Activated CD8-positive, alpha-beta memory T cell treated with anti-CD3 and anti-CD28 coated beads, Interleukin-2, amount 50 U/mL, for 48 hours (primary cell): ENCODE measurements at places on chromosomes 2 and 18.

- DNase-seq: no peak
Observed at GRCh38 chr2:40734797-40735196, 282.9 kb upstream of the SLC8A1 start.

DNA sequence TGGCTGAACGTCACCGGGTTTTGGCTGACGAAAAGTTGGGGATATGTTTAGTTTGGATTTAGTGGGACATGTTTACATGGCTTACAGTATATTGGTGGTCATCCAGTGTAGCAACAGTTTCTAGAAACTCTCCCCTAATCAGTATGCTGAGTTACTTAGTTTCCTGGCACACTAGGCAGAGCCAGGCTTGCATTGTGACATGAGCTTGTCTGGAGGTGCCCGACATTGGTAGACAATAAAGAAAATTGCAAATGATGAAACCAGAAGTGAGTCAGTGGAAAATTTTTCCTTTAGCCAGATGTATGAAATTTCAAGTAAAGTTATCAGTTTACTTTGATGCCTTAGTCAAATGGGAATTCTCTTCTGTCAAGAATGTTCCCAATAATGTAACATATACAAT lies 276.1 kb downstream of the RDH14 start:
- no peak for DNase-seq

DNA sequence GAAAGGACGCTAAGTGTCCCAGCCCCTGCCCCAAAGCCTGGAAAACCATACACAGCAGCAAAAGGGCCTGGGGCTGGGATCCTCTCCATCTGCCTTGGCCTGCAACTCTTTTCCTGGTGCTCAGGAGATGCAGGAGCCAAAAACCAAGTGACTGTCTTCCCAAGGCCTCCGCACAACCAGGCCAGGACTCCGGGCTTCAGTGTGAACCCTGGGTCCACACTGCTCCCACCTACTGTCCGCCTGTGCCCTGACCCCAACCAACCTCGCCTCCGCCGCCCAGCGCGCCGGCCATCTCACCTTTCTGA lies 1.1 kb downstream of the FEV start:
- no peak for DNase-seq

DNA sequence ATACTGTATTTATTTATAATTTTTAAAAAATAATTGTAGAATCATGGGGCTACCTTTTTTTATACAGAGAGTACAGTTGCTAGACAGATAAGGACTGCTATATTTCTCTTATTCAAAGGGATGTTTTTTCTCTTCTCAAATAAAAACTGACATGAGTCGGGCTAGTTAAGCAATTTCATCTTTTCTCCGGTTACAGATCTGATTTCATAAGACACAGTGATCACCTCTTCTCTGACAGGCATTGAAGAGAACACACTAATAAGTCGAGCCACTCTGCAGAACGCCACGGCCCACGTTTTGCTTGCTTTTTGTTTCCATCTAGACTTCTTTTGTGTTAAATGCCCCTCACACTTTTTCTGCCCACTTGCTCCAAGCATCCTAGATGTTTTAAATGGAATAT lies 85.4 kb downstream of the HNRNPLL start:
- DNase-seq: no peak

DNA sequence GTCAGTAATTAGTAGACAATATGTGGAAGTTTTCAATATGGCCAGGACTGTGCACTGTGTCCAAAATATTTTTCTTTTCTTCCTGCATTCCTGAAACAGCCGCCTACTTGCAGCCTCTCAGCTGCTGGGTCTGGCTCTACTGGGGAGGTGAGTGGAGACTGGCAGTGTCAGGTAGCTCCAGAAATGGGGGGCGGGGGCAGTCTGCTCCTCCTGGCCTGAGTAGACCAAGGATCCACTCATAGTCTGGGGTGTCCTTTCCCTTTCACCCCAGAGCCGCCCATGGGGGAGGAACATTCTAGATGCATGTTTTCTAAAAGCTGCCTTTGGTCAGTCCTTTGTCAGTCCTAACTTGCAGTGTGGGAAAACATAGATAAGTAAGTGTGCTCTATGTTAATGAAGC lies 23.7 kb downstream of the TRAF3IP1 start:
- DNase-seq: no peak
